Omental fat pad (tissue), 4 donors: ENCODE measurements at places on chromosomes 3 and 15.

DNA sequence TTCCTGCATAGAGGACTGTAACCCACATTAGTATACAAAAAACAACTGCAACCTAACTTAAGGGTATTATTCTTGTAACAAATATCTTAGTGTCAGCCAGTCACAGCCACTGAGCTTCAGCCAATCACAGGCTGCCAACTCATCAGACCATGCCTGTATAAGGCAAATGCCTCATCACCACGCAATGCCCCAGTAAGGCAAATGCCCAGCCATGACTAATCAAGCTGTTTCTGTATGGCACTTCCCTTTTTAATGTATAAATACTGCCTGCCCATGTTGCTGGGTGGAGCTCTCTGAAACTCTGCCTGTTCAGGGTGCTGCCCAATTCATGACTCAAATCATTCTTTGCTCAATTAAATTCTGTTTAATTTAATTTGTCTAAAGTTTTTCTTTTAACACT is 18.4 kb upstream of the GABRA5 start:
- no peak for DNase-seq

DNA sequence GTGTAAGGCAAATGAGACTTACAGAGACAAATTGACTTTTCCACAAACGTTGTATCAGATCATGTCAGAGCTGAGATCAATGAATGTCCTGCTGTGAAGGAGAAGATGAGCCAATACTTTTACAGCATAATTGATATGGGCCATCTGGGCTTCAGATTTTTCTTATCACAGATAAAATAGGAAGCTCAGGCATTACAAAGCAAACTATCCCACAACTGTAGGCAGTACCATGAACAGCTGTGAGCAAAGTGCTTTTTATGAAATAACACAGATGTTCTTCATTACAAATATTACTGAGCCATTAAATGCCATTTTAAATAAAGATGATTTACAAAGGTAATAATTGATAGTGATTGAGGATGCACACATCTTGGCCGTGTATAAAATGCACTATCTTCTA is 852.3 kb downstream of the OTOL1 start:
- DNase-seq: no peak

DNA sequence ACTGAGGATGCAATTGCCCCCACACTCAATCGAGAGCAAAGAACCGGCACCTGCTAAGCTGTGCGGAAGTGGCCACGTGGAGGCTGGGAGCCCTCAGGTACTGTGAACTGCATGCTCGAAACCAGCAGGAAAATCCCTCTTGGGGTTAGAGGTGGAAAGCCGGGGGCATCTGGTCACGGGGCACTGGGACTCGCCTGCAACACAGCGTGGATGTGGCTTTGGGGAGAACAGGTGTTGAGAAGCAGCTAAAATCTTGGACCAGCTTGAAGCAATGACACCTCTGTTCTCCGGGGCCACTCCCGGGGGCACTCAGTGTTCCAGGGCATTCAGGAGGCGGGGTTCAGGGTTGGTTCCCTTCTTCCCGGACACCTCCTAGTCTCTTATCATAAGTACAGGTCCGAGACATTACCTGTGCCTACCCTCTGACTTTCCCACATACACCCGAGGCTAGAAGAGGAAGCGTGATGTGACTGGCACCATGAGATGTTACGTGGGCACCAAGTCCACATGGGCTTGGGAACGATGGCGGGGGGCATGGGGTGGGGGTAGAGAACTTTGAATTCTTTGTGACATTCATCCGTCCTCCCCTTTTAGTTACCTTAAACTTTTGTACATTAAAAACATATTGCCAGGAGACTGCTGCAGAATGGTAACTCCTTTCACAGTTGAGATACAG is 172.0 kb downstream of the ADAMTS17 start:
- no peak for DNase-seq

GRCh38 chr15:60751985-60752952 is 273.3 kb upstream of the ICE2 start:
- DNase-seq: no peak
